NCI-H1930 (cell line): ENCODE measurements at places on chromosomes 5 and 9.

DNA sequence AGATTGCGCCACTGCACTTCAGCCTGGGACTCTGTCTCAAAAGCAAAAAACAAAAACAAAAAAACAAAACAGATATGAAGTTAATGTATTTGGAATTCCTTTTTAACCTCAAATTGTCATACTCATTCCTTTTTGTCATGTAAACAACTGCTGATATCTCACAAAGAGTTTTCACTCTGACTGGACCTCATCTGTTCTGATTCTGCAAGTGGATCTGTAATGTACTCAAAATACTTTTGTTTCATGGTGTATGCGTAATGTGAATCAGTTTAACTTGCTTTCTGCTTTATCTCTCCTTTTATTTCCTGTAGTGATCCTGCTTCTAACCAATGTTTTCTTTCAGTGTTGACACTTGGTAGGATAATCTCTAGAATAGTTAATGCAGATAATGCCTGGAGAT is 106.7 kb downstream of the FOCAD start:
- DNase-seq, result no peak

GRCh38 chr9:109887079-109887478 is 107.1 kb downstream of the PALM2AKAP2 start:
- DNase-seq, result no peak

DNA sequence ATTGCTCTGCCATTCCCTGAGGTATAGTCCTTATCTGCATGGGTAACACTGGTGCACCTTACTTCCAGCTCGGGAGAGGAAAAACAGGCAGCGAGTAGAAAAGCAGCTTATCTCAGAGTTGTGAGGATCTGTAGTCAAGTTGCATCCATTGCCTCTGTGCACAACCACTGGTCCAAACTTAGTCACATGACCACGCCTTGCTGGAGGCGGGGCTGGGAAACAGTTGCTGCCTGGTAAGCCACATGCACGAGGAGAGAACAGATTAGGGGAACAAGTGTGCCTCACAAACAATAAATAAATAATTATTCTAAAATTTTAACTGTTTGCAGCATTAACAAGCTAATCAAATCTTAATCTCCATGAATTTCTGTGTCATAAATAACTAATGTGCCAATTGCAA is 18.6 kb downstream of the ZNF622 start:
- DNase-seq, result no peak

- no peak for DNase-seq
These were observed 10.5 kb downstream of the CSF1R start for GRCh38 chr5:150075806-150076205.

GRCh38 chr5:119329666-119330065 is 26.2 kb upstream of the TNFAIP8 start:
- no peak for DNase-seq

GRCh38 chr9:114804505-114804904 is 1.3 kb downstream of the TNFSF15 start:
- DNase-seq, result no peak

DNA sequence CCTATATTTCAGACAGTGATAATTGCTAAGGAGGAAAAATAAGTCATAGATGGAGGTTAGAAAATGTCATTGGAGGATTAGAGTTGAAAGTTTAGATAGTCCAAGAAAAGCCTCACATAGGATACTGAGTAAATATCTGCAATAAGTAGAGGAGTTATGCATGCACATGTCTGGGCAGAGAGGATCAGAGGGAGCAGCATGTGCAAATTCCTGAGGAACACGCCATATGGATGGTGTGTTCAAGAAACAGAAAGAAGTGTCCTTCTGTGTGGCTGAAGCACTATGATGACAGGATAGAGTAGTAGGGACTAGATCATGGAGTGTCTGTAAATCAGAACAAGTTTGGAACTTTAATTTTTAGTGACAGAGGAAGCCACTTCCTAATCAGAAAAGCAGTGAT is 52.2 kb downstream of the SGCD start:
- DNase-seq, result no peak
